ENCODE measurements at places on chromosomes 16 and 17.
A peak's percentile ranks its signal among the peaks of the same experiment; 100 is the strongest.

DNA sequence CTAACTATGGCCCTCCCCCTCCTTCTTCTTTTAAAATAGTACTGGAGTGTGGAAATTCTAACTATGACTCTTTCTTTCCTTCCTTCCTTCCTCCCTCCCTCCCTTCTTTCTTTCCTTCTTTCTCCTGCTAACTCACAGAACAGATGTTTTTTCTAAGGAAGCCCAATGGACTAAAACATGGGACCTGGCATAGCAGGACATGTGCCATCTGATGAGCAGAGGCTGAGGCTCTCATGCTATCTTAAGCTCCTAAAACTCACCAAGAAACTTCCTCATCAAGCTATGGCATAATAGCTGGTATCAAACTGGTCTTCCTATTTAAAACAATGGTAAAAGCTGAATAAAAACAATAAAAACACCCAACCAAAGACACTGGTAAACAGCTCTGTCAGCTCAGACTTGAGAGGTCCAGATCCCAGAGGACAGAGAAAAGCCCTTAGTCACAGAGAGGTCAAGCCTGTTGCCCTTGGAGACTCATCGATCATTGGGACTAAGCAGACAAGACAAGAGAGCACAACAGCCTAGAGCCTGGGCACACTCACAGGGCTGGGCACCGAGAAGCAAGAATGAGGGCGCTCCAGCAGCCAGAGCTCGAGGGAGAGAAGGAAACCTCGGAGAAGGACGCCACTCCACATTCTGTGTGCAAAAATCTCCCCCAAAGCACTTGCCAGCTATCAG, 27.6 kb downstream of the SLC38A10 start:
- H3K4me1 ChIP-seq: no peaks in the 10 kb centered on the region
- H3K27ac ChIP-seq: no peak overlapping the region
- no peak overlapping the region for H3K4me3 ChIP-seq
- no peaks in the 10 kb centered on the region for H3K36me3 ChIP-seq
- DNase-seq: no peak

DNA sequence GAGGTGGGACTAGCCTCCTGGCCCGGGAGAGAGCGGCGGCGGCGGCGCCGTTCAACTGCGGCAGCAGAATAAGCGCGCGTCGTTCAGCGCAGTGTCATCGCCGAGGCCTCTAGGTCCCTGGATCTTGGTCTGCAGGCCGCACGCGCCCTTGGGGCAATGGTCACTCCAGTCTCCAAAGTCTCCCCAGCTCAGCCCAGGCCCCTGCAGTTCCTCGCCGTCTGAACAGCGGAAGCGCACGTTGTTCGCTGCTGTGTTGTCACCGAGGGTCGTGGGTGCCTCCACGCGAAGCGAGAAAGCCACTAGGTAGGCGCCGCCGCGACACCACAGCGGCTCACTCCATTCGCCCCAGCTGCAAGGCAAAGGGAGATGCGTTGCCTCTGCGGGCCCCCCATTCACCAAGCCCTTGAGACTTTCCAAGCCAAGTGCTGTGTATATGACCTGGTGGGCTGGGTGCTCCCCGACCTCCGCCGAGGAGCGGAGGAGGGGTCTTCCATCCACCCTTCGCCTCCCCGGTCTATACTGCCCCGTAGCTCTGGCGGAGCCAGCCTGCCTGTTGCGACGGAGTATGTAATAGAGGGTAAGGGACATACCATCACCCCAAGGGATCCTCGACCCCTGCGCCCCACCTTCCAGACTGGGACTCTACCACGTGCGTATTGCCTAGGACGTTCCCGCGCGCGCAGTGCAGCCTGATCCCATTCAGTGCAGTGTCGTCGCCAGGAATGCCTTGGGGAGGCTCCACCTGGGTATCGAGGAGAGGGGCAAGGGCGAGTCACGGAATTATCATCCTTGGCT, 656 bp downstream of the VMO1 start:
- no peaks in the 10 kb centered on the region for H3K36me3 ChIP-seq
- peaks cover 23% of the 10 kb centered on the region for H3K27me3 ChIP-seq
- peak; percentile 50 for DNase-seq
- H3K4me1 ChIP-seq: peaks cover 19% of the 10 kb centered on the region
- H3K4me3 ChIP-seq: peak overlapping the region; percentile 64

- H3K4me3 ChIP-seq: no peak overlapping the region
- no peak overlapping the region for H3K27ac ChIP-seq
- H3K27me3 ChIP-seq: no peaks in the 10 kb centered on the region
- H3K4me1 ChIP-seq: no peaks in the 10 kb centered on the region
These were observed 49.2 kb upstream of the CACNG3 start for GRCh38 chr16:24206926-24207325.

GRCh38 chr17:38447502-38448085, 19.3 kb downstream of the ARHGAP23 start:
- no peak for DNase-seq
- no peaks in the 10 kb centered on the region for H3K27me3 ChIP-seq
- no peaks in the 10 kb centered on the region for H3K36me3 ChIP-seq

- H3K36me3 ChIP-seq: no peaks in the 10 kb centered on the region
- H3K4me3 ChIP-seq: peak within 1 kb of the TSS; percentile 72
- peaks cover 49% of the 10 kb centered on the region for H3K4me1 ChIP-seq
These were observed at the start of gene MYO1D for GRCh38 chr17:32876417-32877163. MYO1D (minus strand) TSS chr17:32877124; CDS start chr17:32876872, 252 bp downstream.

- H3K4me3 ChIP-seq: peak overlapping the region; percentile 68
- no peaks in the 10 kb centered on the region for H3K27me3 ChIP-seq
- DNase-seq: peak; percentile 21
- H3K4me1 ChIP-seq: peaks cover 10% of the 10 kb centered on the region
- no peaks in the 10 kb centered on the region for H3K36me3 ChIP-seq
- H3K27ac ChIP-seq: no peak overlapping the region
These were observed 836 bp upstream of the MMP15 start for GRCh38 chr16:58024486-58025350.

- H3K4me3 ChIP-seq: peak overlapping the region; percentile 93
- no peaks in the 10 kb centered on the region for H3K27me3 ChIP-seq
- H3K36me3 ChIP-seq: no peaks in the 10 kb centered on the region
- DNase-seq: no peak
- peaks cover 24% of the 10 kb centered on the region for H3K4me1 ChIP-seq
- peak overlapping the region; percentile 92 for H3K27ac ChIP-seq
These were observed 1.5 kb upstream of the NQO1 start for GRCh38 chr16:69727916-69728270.

GRCh38 chr16:88535191-88535856, 34.9 kb upstream of the ZC3H18 start:
- H3K27ac ChIP-seq: no peak overlapping the region
- no peaks in the 10 kb centered on the region for H3K27me3 ChIP-seq
- peaks cover 5% of the 10 kb centered on the region for H3K4me1 ChIP-seq
- no peaks in the 10 kb centered on the region for H3K36me3 ChIP-seq

DNA sequence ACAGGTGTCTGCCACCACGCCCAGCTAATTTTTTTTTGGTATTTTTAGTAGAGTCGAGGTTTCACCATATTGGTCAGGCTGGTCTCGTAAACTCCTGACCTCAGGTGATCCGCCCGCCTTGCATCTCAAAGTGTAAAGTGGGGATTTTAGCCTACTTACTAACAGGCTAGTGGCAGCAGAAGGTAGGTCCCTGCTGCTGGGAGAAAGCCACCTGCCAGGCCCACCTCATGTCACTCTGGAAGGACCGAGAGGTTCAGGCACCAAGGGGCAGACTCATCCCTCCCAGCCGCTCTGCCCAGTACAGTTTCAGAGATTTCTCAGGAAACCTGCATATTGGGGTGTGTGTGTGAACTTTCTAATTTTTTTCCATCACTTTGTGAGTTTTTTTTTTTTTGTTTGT, 2.1 kb upstream of the RCVRN start:
- no peaks in the 10 kb centered on the region for H3K27me3 ChIP-seq
- H3K27ac ChIP-seq: no peak overlapping the region
- no peaks in the 10 kb centered on the region for H3K4me1 ChIP-seq

- peaks cover 9% of the 10 kb centered on the region for H3K4me1 ChIP-seq
- no peak for DNase-seq
- H3K4me3 ChIP-seq: no peak overlapping the region
- H3K27me3 ChIP-seq: no peaks in the 10 kb centered on the region
- H3K27ac ChIP-seq: no peak overlapping the region
These were observed 14.2 kb downstream of the AMFR start for GRCh38 chr16:56411123-56411522.

DNA sequence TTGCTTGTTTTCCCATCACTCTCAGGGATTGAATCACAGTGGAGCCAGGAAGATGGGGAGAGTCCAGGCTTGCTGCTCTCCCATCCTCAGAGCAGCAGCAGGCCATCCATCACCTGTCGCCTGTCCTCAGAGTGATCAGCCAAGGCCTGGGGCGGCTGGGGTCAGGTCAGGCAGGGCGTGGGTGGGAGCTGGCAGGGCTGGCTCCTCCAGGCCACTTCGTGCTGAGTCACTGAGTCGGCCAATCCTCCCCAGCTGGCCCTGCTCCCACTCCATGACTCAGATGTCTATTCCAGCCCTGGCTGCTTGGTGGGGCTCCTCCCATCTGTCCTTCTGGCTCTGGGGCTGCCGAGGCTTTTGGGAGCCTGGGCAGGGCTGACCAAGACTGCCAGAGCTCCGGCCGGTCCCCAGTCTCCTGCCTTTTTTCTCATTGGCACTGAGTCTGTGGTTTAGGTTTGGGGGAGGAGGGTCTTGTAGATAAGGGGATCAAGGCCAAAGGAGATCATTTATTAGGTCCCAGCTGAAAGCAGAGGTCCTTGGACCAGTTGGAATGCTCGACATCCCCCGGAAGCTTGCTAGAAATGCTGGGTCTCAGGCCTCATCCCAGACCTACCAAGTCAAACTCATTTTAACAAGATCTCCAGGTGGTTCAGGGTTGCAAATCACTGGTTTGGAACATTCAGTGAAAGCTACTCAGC, 72.7 kb downstream of the ABCC1 start:
- H3K4me3 ChIP-seq: peak overlapping the region; percentile 32
- no peaks in the 10 kb centered on the region for H3K27me3 ChIP-seq
- H3K4me1 ChIP-seq: peaks cover 51% of the 10 kb centered on the region
- H3K27ac ChIP-seq: peak overlapping the region; percentile 86

DNA sequence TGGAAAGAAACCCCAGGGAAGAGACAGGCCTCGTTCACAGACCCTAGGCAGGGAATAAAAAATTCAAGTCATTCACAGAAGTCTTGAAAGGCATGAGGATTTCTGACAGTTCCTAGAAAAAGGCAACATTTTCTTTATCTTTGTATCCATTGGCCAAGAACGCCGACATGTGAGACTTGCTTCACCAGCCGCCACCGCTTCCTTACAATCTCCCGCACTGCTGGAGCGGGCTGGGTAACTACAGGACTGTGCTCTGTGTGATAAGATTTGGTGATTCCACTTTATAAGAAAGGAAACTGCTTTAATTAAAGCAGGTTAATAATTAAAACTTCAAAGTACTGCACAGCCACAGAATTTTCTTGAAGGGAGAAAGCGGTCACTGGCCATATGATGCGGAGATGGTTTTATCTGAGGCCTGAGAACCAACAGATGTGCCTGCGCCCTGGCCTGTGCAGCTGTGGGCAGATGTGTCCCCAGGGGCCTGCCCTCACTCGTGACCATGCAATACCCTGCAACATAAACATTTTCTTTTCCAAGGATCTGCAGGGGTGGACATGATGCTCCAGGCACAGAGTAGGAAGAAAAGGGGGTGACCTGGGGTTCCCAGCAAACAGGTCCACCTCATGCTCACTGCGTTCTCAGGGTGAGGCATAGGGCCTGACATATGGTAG, 13.0 kb upstream of the LGALS3BP start:
- no peaks in the 10 kb centered on the region for H3K27me3 ChIP-seq
- H3K4me1 ChIP-seq: no peaks in the 10 kb centered on the region
- DNase-seq: no peak
- no peak overlapping the region for H3K4me3 ChIP-seq

DNA sequence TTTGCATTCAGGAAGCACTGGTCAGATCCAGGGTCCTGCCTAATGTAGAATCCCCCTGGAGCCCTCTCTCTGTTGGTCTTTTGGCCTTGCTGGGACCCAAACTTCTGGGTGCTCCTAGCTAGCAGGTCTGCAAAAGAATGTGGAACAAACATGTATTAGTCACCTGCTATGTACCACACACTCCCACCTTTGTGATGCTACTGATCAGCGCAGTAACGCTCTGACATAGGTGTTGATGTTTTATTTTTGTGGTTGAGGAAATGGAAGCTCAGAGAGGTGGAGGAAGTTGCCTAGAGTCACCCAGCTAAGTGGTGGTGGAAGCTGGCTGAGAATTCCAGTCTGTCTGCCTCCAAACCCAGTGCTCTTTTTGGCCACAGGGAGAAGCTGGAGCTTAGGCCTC, 35.8 kb upstream of the LGALS9 start:
- H3K36me3 ChIP-seq: no peaks in the 10 kb centered on the region
- no peak overlapping the region for H3K27ac ChIP-seq
- H3K4me3 ChIP-seq: no peak overlapping the region
- DNase-seq: no peak

DNA sequence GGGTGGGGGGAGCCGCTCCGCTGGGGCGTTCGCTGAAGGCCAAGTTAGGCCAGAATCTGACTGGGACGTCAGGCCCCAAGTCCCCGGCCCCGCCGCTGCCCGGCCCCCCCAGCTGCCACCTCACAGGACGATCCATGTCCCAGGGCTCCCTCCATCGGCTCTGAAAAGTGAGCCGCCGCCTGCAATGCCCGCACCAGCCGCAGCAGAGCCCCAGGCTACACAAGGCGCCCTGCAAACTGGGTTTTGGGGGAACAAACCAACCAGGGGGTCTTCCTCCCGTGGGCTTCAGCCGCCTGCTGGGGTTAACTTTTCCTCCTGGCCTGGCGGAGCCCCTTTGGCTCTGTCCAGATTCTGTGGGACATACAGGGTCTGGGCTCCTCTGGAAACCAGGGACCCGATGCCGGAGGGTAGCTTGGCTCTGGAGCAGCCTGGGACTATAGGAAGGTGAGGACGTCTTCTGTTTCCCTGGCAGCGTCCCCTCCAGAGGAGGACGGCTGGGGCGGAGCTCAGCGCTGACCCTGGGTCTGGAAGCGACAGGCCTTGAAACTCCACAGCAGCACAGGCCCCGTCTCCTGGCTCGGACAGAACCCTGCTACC, 835 bp downstream of the NME4 start:
- H3K36me3 ChIP-seq: no peaks in the 10 kb centered on the region
- H3K4me1 ChIP-seq: peaks cover 9% of the 10 kb centered on the region
- H3K27me3 ChIP-seq: no peaks in the 10 kb centered on the region

- no peaks in the 10 kb centered on the region for H3K36me3 ChIP-seq
- no peaks in the 10 kb centered on the region for H3K27me3 ChIP-seq
- no peak for DNase-seq
These were observed 24.1 kb upstream of the KCNJ16 start for GRCh38 chr17:70050931-70051330.

DNA sequence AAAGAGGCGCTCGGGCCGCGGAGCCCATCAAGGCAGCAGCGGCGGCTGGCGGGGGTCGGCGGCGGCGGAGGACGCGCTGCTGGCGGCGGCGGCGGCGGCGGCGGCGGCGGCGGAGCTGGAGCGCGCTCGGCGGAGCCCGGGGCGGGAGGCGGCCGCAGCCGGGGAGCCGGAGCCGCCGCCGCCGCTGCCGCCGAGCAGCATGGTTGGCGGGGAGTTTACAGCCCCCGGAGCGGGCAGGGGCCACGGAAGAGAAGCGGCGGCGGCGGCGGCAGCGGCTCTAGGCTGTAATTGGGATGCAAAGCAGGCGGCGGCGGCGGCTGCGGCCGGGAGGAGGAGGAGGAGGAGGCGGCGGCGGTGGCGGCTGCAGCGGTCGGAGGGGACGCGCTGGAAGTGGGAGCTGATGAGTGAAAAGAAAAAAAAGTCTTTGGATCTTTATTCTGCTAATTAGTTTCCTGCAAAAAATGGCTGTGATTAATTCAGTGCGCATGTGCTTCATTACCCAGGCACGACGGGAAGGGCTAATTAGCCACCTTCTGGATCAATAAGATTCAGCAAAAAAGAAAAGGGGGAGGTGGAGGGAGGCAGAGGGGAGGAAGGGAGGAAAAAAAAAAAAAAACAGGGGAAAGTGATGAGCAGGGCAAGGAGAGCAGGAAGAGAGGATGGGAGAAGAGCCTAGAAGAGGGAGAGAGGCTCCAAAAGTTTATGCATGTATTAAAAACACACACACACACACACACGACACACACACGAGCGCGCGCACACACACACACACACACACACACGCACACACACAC, 10.9 kb upstream of the ZFHX3 start:
- H3K4me1 ChIP-seq: peaks cover 46% of the 10 kb centered on the region
- peak overlapping the region; percentile 48 for H3K27ac ChIP-seq
- H3K36me3 ChIP-seq: no peaks in the 10 kb centered on the region
- peak overlapping the region; percentile 89 for H3K4me3 ChIP-seq
- H3K27me3 ChIP-seq: no peaks in the 10 kb centered on the region
- peak; percentile 68 for DNase-seq

Measured in GM23248 (cell line).